KBM-7 (cell line): ENCODE measurements at places on chromosomes 2 and 18.

DNA sequence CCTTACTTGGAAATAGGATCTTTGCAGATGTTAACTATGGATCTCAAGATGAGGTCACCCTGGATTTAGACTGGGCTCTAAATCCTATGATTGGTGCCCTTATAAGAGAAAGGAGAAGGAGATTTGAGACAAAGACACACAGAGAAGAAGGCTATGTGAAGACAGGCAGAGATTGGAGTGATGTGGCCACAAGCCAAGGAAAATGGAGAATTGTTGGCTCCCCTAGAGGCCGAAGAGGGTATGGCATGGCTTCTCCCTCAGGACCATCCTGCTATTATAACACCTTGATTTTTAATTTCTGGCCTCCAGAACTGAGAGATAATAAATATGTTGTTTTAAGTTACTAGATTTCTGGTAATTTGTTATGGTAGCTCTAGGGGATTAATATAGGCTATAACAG lies 7.6 kb downstream of the CYBRD1 start:
- peak; percentile 51 for DNase-seq

GRCh38 chr2:72750977-72751639 lies 74.7 kb downstream of the EXOC6B start:
- DNase-seq = no peak

GRCh38 chr2:99395589-99396130 lies 58.5 kb downstream of the EIF5B start:
- no peak for DNase-seq

DNA sequence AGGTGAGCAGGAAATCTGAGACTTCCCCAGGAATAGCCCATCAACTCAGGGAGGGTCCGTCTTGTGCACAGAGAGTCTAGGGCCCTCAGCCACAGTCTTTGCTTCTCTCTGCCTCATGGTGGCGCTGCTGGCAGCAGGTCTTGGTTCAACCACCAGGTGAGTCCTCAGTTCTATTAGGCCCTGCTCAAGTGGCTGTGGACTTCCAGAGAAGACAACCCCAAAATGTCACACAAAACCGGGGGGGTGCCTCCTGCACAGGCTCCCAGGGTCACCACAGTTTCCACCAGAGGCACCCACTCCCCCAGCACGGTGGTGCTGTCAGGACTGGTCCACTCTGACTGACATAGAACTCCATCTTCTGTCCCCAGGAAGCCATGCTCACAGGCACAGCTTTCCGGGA lies 2.4 kb upstream of the CHRNG start:
- DNase-seq = no peak

- DNase-seq = peak; percentile 51
Measured at GRCh38 chr2:204544961-204545860, at the start of gene PARD3B. PARD3B (plus strand) TSS chr2:204545475; CDS start chr2:204546000, 525 bp downstream.

- DNase-seq = no peak
Measured at GRCh38 chr2:31222071-31222470, 4.8 kb upstream of the CAPN14 start.

DNA sequence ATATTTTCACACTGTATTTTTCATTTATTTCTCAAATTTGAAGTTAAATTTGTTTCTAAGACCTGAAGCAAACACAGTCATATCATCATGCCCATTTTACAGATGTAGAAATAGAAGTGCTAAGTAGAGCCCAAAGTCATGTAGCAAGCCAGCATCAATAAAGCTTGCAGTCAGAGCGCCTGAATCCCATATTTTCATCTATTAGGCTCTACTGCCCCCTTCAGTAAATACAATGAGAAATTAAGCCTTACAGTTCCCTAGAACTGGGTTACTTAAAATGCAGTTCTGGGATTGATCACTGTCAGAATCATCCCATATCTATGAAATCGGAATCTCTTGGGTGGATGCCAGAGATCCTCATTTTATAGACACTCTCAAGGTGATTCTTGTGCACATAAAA lies 419.9 kb downstream of the TGIF1 start:
- peak; percentile 32 for DNase-seq

- no peak for DNase-seq
Measured at GRCh38 chr18:70822117-70822516, 533.3 kb downstream of the SOCS6 start.

DNA sequence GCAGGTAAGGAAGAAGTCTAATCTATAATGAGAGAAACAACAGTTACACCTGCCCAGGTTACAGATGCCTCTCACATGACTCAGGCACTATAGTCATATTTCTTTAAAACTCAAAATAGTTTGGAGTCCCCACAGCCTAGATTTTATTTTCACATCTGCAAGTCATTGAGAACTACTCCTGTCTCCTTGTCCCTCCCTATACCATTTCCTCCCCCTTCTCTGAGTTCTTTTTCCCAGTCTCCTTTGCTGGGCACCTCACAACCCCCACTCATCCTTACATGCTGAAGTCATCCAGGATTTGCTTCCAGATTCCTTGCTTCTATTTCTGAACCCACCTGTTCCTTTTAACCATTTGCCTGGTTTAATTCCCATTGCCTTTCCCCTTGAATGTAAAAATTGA lies 73.1 kb upstream of the KCNE4 start:
- no peak for DNase-seq

DNA sequence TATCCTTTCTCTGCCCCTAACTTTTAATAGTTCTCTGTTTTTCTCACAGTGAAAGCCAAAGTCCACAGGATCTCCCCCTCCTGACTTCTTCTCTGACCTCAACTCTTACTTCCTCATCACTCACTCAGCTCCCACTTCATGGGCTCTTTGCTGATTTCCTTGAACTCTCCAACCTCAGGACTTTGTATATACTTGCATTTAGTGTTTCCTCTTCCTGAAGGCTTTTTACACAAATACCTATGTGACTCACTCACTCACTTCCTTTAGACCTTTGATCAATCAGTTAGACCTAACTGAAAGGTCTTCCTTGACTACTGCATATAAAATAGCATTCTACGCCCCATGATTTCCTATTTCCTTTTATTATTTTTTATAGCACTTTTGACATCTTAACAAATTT lies 233.1 kb upstream of the MEX3C start:
- no peak for DNase-seq

GRCh38 chr2:217193431-217194340 lies 333.8 kb upstream of the TNP1 start:
- DNase-seq = no peak

DNA sequence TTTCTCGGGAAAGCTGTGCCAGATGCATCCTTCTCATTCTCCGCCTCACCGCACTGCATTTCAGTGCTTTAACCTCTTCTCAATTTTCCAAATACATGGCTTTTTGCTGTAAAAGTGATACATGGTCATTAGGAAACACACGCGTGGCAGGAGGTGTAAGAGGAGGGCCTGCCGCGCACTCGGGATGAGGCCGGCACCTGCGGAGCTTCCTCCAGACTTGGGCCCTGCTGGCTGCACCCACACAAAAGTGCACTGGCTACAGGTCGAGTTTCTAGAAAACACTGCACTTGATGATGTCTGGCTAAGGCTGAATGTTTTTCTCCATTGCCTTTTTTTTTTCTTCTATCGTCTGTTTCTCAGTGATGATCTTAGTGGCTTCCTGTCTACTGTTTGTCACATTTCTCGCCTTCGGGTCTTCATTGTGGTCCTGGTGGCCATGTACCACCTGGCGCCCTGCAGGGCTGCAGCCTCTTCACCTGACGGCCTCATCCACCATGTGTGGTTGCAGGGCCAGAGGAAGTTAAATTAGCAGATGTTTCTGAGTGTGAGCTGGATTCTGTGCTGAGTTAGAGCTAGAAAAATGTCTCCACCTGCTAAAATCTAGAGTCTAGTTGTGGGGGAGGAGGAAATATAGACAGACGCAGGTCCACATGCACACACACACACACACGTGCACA lies 7.6 kb downstream of the KCNG2 start:
- peak; percentile 12 for DNase-seq

GRCh38 chr18:76388891-76389423 lies 106.1 kb downstream of the ZNF516 start:
- no peak for DNase-seq

GRCh38 chr2:201964631-201965206 lies 68.9 kb upstream of the FZD7 start:
- DNase-seq = peak; percentile 45

- no peak for DNase-seq
Measured at GRCh38 chr18:55786651-55787272, 198.8 kb upstream of the TCF4 start.

DNA sequence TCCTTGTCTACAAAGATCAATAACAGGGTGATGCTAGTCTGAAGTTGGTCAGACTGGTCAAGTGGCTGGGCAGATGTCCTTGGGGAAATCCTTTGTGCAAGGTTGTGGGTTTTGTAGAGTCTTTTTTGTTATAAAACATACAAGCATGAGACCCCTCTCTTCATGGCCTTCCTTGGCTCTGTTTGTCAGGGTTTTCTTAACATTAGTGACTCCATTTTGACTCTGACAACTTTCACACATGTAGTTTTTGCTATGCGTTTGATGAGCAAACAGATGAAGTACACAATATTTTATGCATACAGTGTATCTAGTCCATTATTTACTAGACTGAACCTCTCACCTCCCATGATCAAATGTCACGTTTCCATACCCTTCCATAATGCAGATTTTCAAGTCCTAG lies 151.2 kb upstream of the KLF7 start:
- no peak for DNase-seq

DNA sequence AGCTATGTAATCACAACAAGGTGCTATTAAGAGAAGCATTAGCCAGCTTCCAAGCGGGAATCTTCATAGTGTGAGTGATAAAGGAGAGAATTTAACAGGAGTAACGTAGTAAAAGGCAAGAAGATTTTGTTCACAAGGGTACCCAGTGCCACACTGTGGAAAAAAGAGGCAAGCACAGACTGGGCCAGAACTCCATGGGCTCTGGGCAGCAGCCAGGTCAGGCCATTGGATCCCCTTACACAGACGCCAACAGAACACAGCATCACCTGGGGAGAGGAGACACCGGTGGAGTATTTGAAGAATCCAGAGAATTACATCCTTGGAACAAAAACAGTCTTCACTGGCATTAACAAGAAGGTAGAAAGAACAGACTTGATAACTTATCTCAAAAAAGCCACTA lies 21.2 kb downstream of the AMER3 start:
- no peak for DNase-seq

GRCh38 chr2:172281648-172282570 lies 145.5 kb upstream of the ITGA6 start:
- no peak for DNase-seq

- DNase-seq = no peak
Measured at GRCh38 chr2:109046925-109047508, 58.0 kb upstream of the EDAR start.

DNA sequence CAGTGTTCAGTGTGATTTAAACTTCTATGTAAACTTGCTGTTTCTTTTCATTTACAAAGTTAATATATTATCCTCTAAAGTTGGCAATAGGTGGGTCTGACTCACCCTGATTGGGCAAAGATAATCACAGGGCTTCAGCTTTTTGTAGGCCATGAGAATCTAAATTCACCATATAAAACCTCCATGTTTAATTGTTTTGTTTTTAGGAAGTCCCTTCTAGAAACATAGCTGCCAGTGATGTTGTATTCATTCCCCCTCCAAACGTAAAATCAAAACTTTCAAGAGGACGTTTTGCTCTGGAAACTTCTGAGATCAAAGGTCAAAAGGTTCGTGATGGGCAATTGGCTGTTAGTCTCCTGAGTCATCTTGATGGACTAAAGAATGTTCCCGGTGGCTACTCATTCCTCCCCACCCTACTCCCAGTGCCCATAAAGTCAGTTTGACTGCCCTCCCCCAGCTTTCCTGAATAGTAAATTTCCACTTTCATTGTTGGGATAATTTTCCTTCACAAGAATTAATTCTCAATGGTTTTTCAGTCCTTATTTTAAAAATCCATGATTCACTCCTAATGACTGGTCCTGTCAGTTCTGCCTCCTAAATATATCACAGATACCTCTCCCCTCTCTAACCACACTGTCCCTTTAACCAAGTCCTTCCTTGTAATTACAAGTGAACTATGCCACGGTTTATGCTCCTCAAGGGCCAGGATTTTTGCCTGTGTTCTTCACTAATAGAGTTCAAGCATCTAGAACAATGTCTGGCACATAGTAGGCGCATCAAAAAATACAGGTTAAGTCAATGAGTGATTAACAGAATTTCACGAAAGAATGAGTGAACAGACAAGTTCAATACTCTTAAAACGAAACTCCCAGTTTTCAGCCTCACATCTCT lies 164.4 kb upstream of the VRK2 start:
- no peak for DNase-seq

GRCh38 chr2:100397118-100397860 lies 20.2 kb downstream of the CHST10 start:
- no peak for DNase-seq

DNA sequence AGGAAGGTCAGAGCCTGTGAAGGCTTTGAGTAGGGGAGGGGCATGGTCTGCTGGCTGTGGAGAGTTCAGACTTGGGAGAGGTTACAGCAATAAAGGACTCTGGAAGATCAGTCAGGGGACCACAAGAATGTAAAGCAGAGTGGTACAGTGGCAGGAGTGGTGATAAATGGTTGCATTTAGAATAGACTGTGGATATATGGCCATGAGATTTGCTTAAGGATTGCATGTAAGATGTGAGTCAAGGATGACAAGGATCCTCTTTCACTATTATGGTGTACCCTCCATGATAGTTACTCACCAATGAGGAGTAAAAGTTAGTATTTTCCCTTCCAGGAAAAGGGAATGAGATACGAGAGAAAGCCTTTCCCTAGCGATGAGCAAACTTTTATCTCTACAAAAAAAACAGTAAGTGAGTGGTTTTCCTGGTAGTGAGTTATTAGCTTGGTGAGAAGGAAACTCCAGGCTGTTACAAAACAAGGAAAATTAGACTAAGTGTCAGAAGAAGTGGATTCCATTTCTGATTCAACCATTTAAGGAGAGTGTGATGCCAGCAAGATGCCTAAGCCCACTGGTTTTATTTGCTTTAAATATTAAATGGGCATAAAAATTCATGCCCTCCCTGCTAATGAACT lies 818.0 kb upstream of the ACVR2A start:
- DNase-seq = no peak

DNA sequence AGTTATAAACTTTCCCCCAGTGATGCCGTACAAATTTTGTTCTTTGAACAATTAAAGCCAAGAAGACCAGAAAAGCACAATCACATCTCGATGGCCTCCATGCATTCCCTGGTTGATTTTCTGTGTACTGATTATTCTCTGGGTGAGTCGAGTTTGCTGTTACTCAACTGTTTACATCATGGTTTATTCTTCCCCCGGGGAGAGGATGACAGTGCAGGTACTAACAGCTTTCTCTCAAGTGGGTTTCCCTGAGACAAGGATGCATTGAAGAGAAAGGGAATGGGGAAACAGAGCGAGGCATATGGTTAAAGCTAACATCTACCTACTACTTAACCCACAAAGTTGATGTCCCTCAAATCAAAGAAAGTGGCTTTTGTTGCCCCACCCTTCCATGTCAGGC lies 410.8 kb upstream of the FANCL start:
- DNase-seq = no peak

GRCh38 chr2:221791844-221792243 lies 219.7 kb upstream of the EPHA4 start:
- no peak for DNase-seq

- DNase-seq = no peak
Measured at GRCh38 chr2:240457223-240458043, 22.0 kb downstream of the GPC1 start.

DNA sequence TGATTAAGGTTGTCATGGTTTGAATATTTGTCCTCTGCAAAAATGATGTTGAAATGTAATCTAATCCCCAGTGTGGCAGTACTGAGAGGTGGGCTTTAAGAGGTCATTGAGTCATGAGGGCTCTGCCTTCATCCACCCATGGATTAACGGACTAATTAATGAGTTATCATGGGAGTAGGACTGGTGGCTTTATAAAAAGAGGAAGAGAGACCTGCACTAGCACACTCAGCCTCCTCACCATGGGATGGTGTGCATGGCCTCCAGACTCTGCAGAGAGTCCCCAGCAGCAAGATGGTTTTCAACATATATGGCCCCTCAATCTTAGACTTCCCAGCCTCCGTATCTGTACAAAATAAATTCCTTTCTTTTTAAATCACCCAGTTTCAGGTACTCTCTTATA lies 41.0 kb downstream of the DTNB start:
- peak; percentile 12 for DNase-seq
